ENCODE measurements at places on chromosomes 5 and 9. TPM values are rescaled to one million over a fixed set of nuclear protein-coding genes. Genes with fewer than 3 reads are reported as not detected.

PCDHGA6 gene
- 0.08 TPM for polyA plus RNA-seq

UGT3A2 gene
- polyA plus RNA-seq: not detected

IL13 gene
- polyA plus RNA-seq: not detected

PCDHGA7 gene
- not detected for polyA plus RNA-seq

NTNG2 gene
- polyA plus RNA-seq: 0.84 TPM

KIF4B gene
- polyA plus RNA-seq: not detected

SAXO1 gene
- not detected for polyA plus RNA-seq

PHF24 gene
- 0.06 TPM for polyA plus RNA-seq

ROR2 gene
- polyA plus RNA-seq: not detected

DBH gene
- polyA plus RNA-seq: not detected

PDCD1LG2 gene
- polyA plus RNA-seq: 0.18 TPM

CARTPT gene
- polyA plus RNA-seq: not detected

HTR4 gene
- not detected for polyA plus RNA-seq

SPINK13 gene
- polyA plus RNA-seq: not detected

CCIN gene
- polyA plus RNA-seq: 0.64 TPM

TAS2R1 gene
- polyA plus RNA-seq: not detected

FBN2 gene
- polyA plus RNA-seq: not detected

DEPDC1B gene
- polyA plus RNA-seq: 0.23 TPM

SNCAIP gene
- not detected for polyA plus RNA-seq

TBC1D9B gene
- 57.2 TPM for polyA plus RNA-seq

CWC27 gene
- 28.8 TPM for polyA plus RNA-seq

TAF11L10 gene
- polyA plus RNA-seq: not detected

ZFR gene
- polyA plus RNA-seq: 81.7 TPM
